ENCODE measurements at places on chromosomes 4 and X.

DNA sequence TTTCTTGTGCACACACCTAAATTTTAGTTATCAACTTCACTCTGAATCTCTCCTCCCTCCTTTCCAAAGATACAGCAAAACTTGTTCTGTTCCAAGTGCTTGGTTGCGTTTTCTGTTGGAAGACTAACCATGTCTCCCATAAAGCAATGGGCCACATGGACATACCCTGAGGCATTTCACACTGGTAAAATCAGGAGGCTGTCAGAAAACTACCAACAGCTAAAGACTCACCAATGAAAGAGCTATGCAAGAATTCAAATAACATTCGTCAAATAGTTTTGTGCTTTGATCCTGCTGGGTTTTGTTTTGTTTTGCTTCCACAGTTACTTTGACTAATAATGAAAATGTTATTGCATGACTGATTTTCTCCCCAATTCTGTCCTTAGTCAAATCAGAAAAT, 46.0 kb downstream of the PHEX start:
- no peak for DNase-seq

DNA sequence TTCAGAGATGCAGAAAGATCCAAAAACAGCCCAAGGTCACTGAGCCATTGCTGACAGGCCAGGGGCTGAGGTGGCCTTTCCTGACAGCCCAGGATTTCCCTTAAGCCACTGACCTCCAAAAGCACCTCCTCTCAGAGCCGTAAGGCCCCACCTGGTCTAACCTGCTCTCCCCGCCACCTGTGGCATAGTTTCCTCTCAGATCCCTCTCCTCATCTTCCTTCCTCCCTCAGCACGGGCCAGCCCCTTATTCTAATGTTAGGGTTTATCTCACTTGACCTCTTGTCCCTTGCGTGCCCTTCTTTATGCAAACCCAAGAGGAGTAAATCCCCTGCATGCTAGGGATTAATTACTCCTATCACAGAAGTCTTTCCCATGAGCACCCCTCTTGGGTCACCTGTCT, 113.0 kb downstream of the RBM47 start:
- DNase-seq = peak; percentile 71

- DNase-seq = peak; percentile 16
These were observed 1.2 kb downstream of the HMGB3 start for GRCh38 chrX:150984169-150984824.

DNA sequence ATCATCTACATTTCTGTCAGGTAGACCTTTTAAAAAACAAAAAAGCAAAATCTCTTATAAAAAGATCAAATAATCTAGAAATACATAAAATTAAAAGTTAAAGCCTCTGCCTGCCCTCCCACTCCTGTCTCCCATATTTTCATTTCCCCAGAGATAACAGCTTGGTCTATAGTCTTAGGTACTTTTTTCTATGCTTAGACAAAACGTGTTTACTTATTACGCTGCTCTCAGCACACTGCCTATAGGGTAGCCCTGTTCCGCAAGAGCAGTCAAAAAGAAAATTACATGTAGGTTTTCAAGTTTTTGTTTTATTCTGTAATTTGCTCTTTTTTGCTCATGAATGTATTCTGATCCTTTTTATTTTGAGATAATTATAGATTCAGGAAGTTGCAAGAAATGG, 73.3 kb downstream of the TAF1 start:
- DNase-seq = no peak

- DNase-seq = no peak
These were observed 34.4 kb upstream of the RTL3 start for GRCh38 chrX:78693536-78693935.

DNA sequence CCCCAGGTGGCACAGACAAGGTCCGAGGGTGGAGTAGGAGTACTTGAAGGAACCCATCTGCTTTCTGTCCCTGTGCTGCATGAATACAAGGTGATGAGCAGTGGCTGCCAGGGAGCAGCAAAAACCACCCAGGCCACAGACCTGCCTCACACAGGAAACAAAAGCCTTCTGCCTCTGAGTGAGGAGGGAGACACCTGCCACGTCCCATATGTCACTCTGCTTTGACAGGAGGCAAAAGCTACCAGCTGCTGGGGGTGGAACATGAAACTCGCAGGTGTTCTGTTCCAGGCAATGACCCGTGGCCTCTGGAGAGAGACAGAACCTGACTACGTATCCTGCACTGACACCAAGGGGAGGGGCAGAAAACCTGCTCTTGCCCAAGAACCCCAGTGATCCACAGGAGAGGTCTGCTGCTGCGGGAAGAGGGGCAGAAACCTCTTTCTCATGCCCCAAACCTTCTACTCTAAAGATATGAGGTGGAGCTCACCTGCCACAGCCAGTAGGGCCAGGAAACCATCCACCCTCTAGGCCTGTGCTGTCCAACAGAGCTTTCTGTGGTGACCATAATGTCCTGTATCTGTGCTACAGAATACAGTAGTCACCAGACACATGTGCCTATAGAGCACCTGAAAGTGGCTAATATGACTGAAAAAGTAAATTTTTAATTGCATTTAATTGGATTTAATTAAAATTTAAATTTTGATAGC, 172.9 kb downstream of the PRDM5 start:
- DNase-seq = no peak

DNA sequence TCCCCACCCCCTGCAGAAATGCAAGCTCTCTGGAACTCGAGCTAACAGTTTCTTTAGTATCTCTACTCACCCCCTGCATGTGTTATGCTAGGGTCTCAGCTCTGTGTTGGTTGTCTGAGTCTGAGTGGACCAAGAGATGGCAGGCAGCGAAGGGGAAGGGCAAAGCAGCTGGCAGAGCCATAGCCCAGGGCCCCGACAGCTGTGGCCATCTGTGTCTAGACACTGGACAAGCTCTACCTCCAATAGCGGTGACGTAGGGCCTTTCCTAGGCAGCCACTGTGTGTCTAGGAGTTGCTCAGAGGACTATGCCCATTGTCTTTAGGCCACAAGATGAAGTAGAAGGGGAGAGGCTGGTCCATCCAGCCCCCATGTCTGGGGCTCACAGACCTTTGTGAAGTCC, 79.2 kb downstream of the EFNB1 start:
- no peak for DNase-seq

DNA sequence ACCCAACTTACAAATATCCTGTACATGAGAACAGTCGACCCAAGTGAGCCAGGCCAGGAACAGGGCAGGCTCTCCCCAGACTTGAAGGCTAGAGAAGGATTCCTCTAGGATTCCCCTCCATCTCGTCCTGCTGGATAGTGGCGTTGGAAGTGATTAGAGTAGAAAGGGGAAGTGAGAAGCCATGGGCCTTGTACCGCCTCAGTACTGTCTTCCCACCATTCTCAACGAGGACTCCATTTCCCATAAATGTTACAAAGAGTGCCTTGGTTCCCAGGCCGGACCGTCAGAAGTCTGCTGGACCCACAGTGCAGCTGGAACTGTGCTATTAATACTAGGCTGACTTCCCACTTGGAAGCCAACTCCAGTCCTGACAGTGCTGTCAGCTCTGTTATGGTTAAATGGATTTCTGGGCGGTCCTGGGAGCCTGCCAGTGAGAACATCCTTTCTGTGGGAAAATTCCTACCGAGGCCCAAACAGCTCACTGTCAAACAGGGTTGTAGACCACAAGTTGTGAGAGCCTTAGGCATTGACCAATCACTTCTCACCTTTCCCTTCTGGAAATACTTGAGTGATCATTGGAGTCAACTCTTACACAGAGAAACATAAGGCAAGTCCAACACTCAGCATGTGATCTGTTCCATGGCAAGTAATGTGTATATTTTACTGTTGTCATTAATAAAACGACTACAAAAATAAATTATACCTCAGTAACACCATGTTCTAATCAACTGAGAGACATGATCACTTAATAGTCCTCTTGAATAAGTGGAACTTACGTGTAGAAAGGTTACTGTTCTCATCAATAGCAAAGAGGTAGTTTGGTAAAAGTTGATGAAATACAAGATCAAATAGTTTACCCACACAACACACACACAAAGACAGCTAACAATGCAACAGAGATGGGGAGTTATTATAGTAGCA, 58.4 kb downstream of the AMELX start:
- DNase-seq = no peak

Measured in Caco-2 (cell line).